Endothelial cell of umbilical vein (primary cell): ENCODE measurements at places on chromosomes 13 and 19.

GRCh38 chr19:28555317-28555716 lies 657.6 kb downstream of the UQCRFS1 start:
- no peak for DNase-seq

DNA sequence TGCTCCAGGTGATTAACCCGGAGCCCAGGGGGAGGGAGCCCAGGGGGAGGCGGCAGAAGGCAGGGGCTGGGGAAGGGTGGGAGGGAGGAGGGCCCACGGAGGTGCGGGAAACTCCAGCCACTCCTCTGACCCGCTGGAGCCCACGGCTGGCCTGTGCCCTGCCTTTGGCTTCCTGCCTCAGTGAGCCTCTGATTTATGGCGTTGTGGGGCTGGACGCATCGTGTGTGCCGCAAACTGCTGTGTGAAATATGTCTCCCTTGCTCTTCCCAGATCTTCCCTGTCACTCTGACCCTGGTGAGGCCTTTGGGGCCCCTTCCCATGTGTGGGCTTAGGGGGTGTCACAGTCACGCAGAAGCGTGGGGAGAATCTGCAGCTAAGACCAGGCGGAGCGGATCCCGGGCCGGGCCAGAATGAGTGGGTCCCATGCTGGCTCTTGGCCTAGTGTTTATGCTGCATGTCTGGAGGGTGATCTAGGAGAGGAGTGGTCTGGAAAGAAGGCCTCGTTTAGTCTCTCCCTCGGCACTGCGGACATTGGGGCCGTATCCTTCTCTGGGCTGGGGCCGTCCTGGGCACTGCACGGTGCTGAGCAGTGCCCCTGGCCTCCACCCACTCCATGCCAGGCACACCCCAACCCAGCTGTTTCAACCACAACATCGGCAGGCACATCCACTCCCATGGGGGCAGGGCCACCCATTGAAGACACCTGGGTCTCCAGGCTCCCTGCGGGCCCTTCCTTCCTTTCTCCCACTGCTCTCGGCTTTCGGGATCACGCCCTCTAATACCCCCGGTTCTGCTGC lies 123.0 kb downstream of the KDM4B start:
- DNase-seq, result no peak

GRCh38 chr13:49419276-49419675 lies 24.6 kb downstream of the CAB39L start:
- no peak for DNase-seq

DNA sequence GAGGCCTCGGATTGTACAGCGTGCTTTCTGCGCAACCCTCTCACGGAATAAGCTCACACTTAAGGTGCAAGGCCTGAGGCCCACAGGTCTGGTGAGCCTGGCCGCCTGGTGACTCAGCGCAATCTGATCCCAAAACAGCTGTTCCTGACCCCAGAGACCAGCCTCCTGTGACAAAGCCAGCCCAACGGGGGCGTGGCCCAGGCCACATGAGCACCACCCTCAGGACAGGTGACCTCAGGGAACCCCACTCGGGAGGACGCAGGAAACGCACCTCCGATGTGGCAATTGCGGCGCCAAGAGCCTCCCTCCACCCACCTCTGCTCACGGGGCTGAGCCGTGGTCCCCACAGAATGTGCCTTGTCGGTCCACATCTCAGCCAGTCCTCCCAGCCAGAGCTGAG lies 26.4 kb downstream of the GRTP1 start:
- DNase-seq, result no peak
